ENCODE measurements at places on chromosomes 6 and 20. TPM values are rescaled to one million over a fixed set of nuclear protein-coding genes. Genes with fewer than 3 reads are reported as not detected.

The ADRM1 gene
- 27.5 TPM for total RNA-seq

The EPM2A gene
- total RNA-seq = 22.5 TPM

The MDFI gene
- 32.6 TPM for total RNA-seq

The KIZ gene
- 32.9 TPM for total RNA-seq

The COL12A1 gene
- 470 TPM for total RNA-seq

The MMP24 gene
- 1.5 TPM for total RNA-seq

The GSTA3 gene
- not detected for total RNA-seq

The GGTLC1 gene
- not detected for total RNA-seq

The CST7 gene
- not detected for total RNA-seq

The CDSN gene
- not detected for total RNA-seq

The BPIFB4 gene
- not detected for total RNA-seq

The SPATA25 gene
- 1.7 TPM for total RNA-seq
